Inflammatory macrophage treated with lipopolysaccharide for 1 hour (primary cell): ENCODE measurements at places on chromosomes 12 and 14.

DNA sequence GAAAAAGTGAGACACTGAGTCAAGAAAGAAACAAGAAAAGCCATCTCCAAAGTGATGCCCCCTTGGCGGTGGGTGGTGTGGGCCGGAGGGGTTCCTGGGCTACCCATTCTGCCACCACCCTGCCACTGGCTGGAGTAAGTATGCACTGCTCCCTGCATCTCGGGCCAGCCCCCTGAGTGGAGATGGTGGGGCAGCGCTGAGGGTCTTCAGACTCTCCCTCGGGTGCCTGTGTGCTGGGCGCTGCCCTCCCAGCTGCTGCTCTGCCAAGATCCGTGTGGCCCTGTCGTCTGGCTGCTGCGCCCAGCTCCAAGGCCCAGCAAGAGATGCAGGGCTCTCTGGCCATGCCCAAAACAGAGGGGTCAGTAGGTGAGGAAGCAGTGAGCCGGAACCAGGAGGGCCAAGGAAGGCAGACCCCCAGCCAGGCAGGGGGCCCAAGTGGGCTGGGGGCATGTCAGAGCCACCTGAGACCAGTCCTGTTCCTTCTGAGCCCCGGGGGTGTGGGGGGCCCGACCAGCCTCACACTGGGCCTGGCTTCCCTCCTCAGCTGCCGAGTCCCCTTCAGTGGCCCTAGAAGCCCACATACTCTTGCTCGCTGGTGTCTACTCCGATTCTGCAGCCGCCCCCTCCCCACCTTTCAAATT lies 5.2 kb downstream of the GPR132 start:
- no peak for DNase-seq

DNA sequence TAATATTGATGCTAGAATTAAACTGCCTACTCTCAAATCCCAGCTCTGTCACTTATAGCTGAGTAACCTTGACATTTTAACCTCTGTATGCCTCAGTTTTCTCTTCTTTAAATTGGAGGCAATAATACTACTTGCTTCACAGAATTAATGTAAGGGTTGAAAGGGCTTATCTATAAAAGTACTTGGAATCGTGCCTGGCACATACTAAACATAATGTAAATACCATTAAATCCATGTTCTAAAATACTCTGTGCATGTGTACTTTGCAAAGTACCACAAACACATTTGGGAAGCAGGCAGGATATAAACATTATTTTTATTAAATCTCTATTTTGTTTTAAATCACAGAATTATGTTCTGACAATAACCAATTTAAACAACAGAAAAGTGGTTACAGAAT lies 41.9 kb downstream of the DYRK4 start:
- no peak for DNase-seq

DNA sequence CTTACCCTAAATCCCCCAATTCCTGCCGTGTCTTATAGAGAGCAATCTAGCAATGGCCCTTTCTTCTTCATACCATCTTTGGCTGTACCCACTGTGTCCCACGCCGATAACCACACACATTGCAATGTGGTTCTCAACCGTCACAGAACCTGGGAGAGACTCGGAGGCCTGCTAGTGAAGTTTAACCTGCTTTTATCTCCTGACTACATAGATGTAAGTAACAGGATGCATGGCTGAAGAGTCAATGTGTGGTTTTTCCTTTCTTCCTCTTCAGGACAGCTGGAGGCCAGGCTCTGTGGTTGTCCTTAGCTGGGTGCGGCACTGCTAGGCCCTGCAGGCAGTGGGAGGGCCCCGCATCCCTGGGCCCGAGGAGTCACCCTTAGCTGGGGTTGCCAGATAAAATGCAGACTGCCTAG lies 51.3 kb downstream of the ZNF664 start:
- DNase-seq: no peak

- DNase-seq: no peak
These were observed 100.5 kb downstream of the TSPAN8 start for GRCh38 chr12:71057330-71057729.

DNA sequence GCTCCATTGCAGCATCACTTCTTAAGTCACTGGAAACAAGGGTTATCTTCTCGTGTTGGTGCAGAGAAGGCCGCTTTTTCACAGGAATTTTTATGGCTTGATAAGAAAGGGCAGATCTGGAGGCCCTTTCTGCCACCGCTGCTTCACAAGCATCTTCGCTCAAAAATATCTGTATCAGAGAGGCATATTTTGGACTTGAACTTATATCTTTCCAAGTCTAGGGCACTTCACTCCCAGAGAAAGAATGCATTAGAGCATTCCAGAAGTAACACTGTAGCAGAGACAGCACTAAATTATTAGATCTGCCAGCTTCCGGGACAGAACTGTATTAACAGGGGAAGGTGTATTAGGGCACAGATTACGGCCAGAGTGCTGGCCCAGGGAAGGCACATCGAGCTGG lies 151.7 kb upstream of the AMIGO2 start:
- no peak for DNase-seq

DNA sequence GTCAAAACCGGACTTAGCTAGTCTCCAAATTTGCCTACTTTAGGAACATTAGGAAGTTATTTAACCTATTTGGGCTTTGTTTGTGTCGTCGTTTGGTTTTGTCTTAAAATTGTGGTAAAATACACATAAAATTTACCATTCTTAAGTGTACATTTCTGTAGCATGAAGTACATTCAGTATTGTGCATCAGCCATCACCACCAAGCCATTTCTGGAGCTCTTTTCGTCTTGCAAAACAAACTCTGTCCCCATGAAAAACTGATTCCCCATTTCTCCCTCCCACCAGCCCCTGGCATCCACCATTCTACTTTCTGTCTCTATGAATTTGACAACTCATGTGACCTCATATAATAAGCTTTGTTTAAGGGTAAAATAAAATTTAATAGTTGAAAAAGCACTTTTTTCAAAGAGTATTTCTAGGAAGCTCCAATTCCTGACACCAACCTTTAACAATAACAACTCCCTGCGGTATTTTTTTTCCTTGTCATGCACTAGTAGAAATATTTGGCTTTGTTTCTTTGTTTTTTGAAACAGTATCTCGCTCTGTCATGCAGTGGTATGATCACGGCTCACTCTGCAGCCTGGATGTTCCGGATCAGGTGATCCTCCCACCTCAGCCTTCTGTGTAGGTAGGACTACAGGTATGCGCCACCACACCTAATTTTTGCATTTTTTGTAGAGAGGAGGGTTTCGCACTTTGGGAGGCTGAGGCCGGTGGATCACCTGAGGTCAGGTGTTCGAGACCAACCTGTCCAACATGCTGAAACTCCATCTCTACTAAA lies 3.6 kb upstream of the UBC start:
- peak; percentile 63 for DNase-seq
